ENCODE measurements at places on chromosomes 4 and X.
A peak's percentile ranks its signal among the peaks of the same experiment; 100 is the strongest.

GRCh38 chr4:41935652-41936021 is 408 bp downstream of the TMEM33 start:
- peak; percentile 8 for DNase-seq

DNA sequence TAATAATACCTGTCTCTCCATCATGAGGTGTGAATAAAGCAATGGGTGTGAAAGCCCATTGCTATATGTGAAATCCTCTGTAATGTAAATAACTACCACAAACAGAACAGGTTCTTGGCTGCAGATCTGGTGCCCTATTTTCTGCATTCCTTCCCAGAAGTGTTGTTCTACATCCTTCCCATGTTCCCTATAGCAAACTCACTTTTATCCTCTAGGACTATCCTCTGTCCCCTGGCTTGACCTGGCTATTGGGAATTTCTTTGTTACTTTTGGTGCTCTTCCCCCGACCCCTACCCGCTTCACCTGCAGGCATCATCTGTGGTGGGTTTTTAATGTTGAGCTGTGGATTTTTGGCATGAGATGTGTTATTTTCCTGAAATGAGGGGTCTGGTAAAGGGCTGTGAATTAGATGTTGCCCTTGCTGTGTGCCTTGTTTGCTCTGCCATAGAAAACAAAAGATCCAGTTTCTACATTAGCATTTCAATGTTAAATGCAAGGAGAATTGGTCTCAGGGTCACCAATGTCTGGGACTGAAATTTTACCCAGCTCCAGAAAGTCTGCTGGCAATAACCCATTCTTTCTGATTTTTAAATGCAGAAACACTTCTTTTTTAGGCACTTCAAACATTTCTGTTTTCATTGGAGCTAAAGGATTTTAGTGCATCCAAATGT is 13.6 kb upstream of the FREM3 start:
- no peak for DNase-seq

DNA sequence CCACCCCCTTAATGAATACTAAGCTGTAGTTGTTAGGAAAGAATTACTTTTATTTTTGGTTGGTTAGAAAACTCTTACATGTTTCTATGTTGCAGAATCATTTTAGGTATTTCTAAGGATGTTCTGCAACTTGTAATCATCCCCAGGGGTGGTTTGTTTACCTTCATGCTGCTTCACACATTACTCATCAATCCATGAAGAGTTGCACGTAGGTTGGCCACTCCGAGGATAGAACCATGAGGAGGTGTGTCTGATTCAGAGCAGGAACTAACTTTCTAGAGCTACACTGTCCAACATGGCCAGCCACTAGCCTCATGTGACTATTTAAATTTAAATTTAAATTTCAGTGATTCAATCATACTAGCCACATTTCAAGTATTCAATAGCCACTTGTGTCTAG is 127.2 kb upstream of the FRMPD4 start:
- DNase-seq = no peak

DNA sequence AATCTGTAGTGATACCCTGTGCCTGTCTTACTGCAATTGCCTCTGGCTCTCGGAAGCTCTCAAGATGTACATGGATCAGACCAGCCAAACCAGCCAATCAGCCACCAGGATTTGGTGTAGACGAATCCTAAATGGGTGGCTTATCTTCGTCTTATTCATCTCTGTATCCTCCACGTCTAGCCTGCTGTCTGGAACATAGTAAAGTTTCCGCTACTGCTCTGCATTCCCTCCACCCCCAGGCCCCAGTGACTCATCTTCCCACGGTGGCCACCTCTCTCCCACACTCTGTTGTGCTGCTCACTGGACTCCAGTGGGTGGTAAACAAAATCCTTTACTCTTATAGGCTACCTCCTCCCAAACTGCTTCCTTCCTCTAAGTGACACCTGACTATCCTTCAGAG is 37.8 kb downstream of the SEPTIN6 start:
- DNase-seq = no peak

GRCh38 chrX:68660746-68661145 is 13.3 kb downstream of the STARD8 start:
- DNase-seq = no peak

GRCh38 chr4:94650690-94651089 is 107.1 kb upstream of the BMPR1B start:
- no peak for DNase-seq

DNA sequence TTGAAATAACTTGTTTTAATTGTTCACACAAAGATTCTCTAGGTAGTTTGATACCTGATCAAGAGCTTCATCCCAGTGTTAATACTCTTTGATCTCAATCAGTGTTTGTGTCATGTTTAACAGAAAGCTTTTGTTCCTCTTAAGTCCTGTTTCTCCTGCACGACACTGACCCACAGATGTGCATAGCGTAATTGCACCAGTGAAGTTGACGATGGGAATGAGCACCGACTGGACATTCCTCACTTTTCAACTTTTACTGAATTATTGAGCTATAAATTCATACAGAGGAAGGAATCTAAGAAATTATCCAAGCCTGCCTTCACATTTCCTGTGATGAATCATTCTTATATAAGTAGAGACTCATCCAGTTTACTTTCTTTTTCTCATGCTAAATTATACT is 878.7 kb upstream of the TENM3 start:
- no peak for DNase-seq

DNA sequence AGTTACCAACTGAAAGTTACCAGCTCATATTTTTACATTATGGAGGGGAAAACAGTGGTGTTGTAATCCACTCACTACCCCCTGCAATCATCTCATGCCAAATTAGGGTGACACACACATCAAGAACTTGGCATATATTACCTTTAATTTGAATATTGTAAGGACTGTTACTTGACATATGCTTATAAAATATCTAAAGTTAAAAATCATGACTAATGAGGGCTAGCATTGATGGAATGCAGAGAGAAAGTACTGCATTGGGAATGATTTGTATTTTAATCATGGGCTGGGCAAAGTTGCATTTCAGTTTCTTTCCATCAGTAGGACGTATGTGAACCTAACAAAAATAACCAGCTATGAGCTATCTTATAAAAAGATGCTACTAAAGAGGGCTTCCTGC is 517.5 kb upstream of the GRIA3 start:
- DNase-seq = no peak

GRCh38 chr4:68123525-68123924 is 6.1 kb downstream of the TMPRSS11F start:
- DNase-seq = no peak

GRCh38 chrX:17854531-17854930 is 6.6 kb downstream of the RAI2 start:
- DNase-seq = no peak

DNA sequence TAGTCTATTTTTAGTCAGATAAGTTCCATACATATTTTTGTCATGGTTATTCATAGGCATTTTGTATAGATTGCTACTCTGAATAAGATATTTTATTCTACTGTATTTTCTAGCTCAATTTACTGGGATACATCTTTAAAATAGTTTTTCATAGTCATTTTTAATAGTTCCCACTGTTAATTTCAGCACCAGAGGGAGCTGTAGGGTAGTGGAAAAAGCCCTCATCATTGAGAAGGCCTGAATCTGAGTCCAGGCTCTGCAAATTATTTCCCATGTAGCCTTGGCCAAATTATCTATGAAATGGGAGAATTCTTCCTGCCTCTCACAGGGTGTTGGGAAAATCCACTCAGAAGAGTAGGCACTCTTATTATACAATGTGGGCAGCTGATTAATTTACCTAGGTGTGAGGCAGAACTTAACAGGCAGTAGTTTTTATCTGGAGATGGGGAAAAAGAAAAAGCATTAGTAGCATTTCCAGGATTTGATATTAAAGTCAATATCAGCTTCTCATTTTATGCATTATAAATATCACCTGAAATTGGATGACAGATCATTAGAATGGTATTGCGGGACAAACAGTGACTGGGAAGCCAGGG is 102.9 kb upstream of the PAQR3 start:
- peak; percentile 2 for DNase-seq

- no peak for DNase-seq
These were observed 85.9 kb upstream of the ACSL4 start for GRCh38 chrX:109818976-109819375.

DNA sequence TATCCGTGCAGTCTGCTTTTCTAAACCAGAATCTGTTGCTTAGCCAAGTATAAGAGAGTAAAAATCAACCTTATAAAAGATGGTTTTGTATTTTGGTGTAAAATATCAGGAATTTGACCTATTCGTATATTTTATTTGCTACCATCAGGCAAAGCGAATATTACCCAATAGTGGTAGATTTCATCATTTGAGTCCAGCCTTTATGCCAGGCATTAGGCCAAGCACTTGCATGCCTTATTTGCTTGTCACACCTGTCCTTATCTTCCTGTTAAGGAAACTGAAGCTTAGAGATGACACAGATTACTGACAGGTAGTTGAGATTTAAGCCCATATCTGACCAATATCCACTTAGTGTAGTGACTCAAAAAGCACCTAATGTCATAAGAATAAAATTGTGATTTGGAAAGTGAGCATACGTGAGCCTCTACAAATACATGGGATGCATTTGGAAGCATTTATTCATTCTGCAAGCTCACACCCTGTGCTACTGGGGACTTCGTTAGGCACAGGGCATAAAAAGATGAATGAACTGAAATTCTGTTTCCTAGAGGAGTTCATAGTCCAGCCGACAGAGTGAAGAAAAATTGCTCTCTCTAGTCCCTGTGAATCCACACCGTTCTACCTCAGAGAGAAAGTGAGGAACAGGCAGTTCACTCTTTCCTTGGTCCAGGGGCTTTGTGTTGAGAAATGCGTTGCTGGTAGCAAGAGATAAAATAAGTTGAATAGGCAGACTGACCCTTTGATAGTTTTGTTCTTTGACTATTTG is 2.3 kb upstream of the RNF212 start:
- DNase-seq = peak; percentile 21

DNA sequence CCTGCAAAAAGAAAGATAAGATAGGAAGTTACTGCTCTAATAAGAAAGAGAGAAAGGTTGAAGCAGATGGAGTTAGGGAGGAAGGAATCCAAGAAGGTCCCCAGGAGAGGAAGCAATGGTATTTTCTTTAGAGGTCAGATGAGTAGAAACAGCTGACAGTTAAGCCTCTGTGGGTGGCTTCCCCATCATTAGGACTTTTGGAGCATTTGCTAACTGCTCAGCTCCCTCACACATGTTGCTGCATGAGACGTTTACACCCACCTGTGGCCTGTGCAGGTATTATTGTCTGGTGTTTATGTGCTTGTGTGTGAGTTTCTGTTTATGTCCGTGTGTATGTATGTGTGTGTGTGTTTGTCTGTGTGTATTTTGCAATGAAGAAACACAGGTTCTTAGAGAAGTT is 346.8 kb downstream of the RAB28 start:
- DNase-seq = no peak

GRCh38 chr4:183335369-183335940 is 13.2 kb upstream of the CLDN24 start:
- DNase-seq = no peak

DNA sequence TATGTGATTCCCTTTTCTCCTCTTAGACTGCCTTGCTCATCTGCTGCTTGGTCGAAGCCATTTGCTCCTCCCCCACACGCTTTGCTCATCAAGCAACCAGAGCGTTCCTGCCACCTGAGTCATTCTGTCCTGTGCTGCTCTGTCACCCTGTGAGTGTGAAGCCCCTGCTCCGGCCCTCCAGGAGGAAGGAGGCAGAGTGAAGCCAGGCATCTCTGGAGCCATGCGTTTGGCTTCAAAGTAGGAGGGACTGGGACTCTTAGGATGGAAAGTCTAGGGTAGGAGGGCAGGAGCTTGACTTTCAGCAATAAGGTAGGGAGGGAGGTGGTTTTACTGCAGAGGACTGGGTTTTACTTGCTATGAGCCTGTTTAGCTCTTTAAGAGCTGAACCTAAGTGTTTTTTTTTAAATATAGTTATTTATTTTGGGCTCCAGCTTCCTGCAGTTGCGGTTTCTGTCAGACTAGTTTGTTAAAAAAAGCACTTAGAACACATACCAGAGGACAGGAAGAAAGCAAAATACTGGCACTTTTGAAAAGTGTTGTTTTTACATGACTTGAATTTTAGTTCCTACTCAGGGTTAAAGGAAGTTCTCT is 63.6 kb downstream of the SPINK2 start:
- no peak for DNase-seq

GRCh38 chr4:156941940-156942548 is 29.6 kb downstream of the PDGFC start:
- peak; percentile 85 for DNase-seq
